ENCODE measurements at places on chromosomes 1 and 21. TPM values are rescaled to one million over a fixed set of nuclear protein-coding genes. Genes with fewer than 3 reads are reported as not detected.

SELP gene
- total RNA-seq = not detected

KCNJ6 gene
- not detected for total RNA-seq

GRCh38 chr1:205345761-205346160, 11.0 kb downstream of the KLHDC8A start:
- no peak for DNase-seq

DNA sequence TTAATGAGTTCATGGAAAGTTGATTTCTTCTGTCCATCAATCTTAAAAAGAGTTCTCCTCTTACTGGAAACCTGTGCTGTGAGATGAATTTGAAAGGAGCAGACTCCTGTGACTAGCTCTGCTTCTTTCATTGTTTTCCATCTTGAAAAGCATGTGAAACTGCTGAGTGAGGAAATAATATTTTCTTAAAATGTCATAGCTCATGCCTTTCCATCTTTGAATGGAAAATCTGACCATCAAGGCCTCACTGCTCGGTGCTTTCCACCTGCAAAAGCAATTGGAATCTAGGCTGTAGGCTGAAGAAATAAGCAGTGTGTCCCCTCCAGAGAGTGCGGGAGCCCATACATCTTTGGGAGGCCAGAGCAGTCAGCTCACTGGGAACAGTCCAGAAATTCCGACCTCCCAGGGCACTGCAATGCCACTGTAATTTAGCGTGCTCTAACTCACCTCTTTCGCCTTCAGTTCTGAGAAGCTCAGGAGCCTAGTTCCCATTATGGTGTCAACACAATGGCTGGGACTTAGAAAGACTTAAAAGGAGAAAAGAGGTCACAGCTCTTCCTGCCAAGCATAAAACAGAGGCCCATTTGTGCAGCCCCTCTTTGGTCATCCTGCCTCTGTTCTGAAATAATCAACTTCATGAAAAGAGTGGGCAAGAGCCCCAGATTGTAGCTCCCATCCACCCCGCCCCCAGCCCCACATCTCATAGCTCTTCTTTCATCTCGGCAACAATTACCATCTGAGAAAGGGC, 50.4 kb upstream of the F3 start:
- no peak for DNase-seq

DNA sequence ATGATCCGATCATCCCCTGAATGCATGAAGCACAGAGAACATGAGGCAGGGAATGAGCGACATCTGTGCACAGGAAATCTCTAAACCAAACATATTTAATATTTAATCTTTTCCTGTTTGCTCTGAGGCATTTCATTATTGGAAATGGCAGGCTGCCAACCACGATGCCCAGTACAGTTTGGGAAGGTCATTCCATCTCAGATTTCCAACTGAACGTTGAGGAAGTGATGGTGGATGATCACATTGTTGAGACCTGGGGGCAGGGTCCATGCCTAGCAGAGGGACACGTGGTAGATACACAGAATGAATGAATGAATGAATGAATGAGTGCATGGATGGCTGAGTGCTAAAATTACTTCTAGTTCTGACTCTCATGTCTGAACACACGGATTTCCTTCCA, 15.9 kb upstream of the FASLG start:
- DNase-seq = no peak

- DNase-seq = no peak
Measured at GRCh38 chr1:24018611-24019580, 38.8 kb upstream of the SRSF10 start.

- peak; percentile 63 for DNase-seq
Measured at GRCh38 chr1:65260851-65261473, 48.4 kb upstream of the DNAJC6 start.

DNA sequence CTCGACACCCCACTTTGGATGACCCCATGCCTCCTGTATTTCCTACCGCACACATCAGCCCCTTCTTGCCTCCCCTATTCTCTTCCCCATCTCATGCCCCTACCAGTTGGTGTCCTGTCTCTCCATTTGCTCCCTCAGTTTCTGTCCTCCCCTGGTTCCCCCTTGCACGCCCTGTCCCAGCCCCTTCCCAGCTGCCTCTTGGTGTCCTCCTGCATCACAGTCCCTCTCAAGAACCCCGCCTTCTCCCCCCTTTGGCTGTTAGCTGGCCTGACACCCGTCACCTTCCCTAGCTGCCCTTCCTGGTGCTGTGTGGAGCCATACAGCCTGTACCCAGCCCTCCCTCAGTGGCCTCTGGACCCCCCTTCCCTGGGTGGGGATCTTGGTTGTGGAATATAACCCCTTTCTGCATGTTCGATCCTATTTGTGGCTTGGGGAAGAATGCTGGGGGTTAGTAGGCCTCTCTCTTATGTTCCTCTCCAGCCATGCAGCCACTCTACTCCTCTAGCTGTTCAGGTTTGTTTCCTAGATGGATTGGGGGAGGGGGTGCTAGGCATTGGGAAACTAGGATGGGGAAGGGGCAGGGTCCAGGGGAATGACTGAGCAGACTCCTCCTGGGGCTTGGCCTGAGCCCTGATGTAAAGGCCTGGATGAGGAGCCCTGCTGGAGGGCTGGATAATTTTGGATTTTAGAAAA, 41.4 kb upstream of the NFASC start:
- no peak for DNase-seq

GRCh38 chr21:45644041-45644906, 749 bp downstream of the PCBP3 start:
- peak; percentile 83 for DNase-seq
